ENCODE measurements at places on chromosomes 7 and 10.

GRCh38 chr10:114723991-114724715 is 66.1 kb upstream of the ABLIM1 start:
- no peak for DNase-seq

- no peak for DNase-seq
Measured at GRCh38 chr7:155448632-155449007, 9.3 kb upstream of the EN2 start.

- peak; percentile 60 for DNase-seq
Measured at GRCh38 chr10:103451091-103451813, 918 bp downstream of the CALHM2 start.

DNA sequence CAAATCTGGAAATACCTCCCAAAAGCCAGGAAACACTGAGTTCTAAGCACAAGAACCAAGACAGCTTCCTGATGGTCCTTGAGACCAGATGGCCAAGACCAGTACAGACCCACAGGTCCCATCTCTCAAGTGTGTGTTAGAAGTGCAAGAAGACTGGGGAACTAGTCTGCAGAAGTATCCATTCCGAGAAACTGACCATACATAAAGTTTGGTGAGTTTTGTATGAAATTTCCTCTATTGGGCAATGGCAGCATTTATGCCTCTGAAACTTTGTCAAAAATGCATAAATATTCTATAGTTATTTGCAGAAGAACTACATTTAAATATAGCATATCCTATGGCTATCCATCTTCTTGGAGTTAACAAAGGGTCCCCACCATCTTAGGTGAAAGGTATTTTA is 137.5 kb downstream of the LRRN3 start:
- no peak for DNase-seq

- no peak for DNase-seq
Measured at GRCh38 chr10:22597138-22597537, 117.2 kb downstream of the PIP4K2A start.

DNA sequence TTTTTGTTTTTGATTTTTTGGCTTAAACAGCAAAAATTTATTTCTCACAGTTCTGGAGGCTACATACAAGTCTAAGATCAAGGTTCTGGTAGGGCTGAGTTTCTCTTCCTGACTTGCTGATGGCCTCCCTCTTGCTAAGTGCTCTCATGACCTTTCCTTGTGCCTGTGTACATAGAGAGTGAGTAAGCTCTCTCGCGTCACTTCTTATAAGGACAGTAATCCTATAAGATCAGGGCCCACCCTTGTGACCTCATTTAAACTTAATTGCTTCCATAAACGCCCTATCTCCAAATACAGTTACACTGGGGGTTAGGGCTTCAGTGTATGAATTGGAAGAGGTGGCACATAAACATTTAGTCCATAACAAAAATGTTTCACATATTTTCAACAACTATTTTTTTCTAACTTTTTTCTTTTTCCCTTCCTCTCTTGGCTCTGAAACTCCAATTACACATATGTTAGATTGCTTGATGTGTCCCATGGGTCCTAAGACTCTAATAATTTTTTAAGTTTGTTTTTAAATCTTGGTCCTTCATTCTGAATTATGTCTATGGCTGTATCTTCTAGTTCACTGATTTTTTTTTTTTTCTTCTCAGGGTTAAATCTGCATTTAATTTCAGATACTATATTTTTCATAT is 149.8 kb downstream of the HBP1 start:
- DNase-seq, result no peak

DNA sequence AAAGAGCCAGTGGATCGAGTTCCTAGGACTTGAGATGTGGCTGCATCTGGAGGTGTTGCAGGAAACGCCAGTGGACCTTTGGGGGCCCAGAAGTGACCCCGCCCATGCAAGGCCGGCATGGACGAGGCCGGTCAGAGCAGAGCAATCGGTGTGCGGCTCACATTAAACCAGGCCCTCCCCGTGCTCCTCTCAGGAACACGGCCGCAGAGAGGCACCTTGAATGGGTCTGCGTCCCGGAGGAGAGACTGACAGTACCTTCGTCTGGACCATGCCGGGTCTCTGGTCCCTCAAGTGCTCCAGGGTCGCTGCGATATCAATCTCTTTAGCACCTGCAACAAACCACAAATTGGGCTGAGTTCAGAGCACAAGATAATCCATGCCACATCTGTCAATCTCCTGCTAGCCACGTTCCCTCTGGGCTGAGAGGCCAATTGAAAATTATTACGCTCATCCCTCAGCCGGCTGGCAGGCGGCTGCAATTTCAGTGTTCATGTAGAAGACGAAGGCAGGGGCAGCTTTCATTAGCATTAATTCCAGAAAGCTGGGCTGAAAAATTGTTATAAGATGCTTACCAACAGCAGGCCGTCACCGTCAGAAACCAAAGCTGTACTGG is 212.0 kb downstream of the DNAJB6 start:
- DNase-seq, result no peak

DNA sequence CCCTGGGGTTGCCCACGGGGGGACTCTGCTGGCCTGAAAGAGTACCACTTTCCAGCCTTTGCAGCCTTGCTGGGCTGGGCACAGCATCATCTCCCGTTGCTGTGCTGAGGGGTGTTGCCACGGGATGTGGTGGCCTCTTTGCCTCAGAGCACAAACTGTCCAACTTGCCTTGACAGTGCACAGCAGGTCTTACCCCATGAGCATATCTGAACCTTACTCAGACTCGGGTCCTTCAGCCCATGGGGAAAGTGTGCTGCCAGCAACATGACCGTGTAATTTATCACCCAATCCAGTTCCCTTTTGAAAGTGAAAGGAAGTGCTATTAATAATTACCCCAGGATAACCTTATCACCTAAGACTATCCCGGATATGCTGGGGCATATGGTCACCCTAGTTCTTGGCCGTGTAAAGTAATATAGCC is 46.8 kb downstream of the TBXAS1 start:
- no peak for DNase-seq

GRCh38 chr10:37490266-37490665 is 364.9 kb downstream of the ANKRD30A start:
- DNase-seq, result no peak

DNA sequence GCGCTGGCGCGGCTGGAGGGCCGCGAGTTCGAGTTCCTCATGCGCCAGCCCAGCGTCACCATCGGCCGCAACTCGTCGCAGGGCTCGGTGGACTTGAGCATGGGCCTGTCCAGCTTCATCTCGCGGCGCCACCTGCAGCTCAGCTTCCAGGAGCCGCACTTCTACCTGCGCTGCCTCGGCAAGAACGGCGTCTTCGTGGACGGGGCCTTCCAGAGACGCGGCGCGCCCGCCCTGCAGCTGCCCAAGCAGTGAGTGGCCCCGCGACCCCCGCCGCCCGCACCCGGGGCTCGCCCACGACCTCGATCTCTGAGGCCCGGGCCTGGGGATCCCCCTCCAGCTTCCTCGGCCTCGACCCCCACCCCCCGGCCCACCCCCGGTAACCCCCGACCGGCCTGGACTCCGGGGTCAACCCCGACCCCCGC is 537 bp downstream of the FOXK1 start:
- peak; percentile 65 for DNase-seq

DNA sequence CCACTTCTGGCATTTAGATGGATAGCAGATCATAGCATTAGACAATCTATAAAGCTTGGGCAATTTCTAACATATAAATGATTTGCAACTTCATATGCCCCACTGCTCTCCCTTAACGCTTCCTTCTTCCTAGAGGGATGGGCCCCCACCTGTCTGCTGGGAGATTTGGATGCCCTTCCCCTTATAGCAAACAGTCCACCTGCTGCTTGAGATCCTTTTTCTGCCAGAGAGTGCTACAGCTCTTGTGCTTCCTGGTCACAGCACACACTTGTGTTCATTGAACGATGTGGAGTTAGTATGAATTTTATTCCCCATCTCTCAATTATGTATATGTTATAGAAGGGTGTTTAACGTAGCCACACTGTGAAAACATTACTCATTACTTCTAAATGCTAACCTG is 10.4 kb upstream of the PCGF5 start:
- no peak for DNase-seq

GRCh38 chr7:125098377-125098970 is 168.8 kb upstream of the POT1 start:
- no peak for DNase-seq

DNA sequence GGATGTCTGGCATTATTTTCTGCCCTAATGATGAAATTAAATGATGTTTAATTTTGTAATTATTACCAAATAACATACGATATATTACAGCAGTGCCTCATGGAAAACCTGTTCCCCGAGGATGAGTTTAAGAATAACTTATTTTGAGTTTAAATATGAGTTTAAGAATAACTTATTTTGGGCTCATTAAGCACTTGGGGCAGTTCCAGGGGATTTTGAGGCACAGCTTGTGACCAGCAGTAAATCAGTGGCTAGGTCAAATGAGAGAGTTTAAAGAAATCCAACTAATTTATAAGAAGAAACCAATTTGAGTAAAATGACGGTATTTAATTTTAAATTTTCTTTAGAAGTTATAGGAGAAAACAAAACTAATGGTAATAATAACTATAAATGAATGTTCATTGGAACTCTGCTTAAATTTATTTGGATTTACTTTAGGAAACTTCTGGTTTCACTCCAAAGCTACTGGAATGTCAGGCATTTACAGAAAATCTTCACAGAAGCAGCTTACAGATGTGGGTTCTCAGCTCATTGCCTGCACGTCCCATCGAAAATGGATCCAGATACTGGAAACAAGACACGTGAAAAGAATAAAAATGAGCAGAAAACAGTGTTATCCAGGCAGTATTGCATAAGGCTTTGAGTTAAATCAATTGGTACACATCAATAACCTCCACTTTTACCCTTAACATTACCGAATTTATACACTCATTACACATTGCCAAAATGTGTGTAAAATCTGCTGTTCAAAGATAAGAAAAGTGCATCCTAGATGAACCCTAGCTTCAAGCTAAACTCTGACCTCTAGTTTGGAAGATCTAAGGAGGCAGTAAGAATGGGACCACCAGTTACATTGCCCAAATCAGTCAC is 784.5 kb upstream of the IGFBP3 start:
- no peak for DNase-seq

DNA sequence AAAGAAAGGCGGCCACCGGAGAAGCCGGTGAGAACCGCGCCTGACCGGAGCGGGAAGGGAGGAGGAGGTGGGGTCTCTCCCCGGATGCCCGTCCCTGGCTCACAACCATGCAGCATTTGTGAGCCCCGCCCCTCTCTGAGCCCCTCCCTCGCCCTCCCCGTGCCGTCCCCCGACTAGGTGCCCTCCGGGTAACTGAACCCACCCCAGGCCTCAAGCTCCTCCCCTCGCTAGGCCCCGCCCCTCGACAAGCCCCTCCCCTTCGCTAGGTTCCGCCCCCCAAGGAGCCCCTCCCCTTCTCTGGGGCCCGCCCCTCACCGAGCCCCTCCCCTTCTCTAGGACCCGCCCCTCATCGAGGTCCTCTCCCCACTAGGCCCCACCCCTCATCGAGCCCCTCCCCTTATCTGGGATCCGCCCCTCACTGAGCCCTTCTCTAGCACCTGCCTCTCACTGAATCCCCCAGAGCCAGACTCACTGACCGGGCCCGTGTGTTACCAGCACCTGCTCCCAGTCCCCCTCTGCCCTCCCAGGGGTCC is 42.2 kb upstream of the HSPB1 start:
- DNase-seq, result peak; percentile 71

DNA sequence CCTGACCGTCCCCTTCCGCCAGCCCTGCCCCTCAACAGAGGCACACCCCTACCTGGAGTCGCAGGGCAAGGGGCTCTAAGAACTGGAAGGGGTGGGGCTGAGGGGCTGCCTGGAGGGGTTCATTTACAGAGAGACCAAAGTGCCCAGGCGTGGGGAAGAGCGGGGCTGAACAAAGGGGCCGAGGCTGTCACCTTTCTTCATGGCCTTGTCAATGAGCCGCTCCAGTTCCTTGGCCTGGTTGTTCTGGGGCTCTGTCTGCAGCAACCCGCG is 2.3 kb upstream of the CLDN15 start:
- DNase-seq, result no peak

DNA sequence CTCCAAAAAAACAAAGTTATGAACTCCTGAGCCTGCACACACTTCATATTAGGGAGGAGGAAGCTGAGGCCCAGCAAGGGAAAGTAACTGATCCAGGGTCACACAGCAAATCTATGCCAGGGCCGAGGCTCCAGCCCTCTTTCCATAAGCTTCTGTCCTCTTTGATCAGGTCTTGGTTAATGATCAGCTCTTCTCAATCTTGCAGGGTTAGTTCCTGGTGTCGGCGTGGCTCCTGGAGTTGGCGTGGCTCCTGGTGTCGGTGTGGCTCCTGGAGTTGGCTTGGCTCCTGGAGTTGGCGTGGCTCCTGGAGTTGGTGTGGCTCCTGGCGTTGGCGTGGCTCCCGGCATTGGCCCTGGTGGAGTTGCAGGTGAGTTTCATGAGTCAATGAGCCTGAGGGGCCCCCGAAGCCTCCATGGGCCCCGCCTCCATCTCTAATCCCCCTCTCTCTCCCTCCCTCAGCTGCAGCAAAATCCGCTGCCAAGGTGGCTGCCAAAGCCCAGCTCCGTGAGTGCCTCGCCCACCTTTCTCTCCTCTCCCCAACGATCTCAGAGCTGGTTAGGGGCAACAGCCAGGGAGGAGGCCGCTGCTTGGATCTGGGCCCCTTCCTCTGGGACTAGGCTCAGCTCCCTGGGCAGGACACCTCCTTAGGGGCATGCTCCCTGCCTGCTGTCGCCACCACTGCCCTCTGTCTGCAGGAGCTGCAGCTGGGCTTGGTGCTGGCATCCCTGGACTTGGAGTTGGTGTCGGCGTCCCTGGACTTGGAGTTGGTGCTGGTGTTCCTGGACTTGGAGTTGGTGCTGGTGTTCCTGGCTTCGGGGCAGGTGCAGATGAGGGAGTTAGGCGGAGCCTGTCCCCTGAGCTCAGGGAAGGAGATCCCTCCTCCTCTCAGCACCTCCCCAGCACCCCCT is 23.7 kb upstream of the LIMK1 start:
- no peak for DNase-seq

- DNase-seq, result no peak
Measured at GRCh38 chr10:18683427-18683826, 24.2 kb downstream of the ARL5B start.

DNA sequence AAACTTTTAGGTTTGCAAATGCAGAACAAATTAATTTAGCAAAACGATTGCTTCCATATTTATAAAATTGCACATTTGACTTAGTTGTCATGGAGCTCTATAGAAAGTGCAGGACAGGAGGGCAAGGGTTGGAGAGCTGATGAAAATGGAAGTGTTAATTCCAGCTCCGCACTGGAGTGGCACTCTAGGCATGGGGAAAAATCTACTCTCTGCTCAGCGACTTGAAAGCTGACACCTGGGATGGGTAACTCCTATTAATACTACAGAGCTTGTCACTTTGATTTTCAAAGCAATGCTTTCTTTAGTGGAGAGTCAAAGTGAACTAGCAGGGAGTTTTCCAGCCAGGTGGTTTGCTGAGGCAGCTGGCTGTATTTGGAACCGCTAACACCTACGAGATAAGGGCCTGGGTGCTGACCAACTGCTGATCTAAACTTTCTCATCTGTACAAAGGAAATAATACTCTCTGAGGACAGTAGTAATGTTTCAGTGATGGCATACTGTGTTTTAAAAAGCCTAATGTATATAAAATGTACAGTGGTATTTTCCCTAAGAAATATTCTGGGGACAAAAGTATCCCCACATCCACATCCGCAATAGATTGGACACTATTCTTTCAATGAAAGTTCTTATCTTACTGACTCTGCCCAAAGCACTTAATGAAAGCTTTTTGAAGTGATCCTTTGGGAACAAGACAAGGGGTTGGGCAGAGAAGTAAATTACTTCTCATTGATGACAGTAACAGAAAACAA is 444.3 kb downstream of the GPAM start:
- DNase-seq, result no peak

Data from stimulated activated CD8-positive, alpha-beta memory T cell treated with anti-CD3 and anti-CD28 coated beads, Interleukin-4, amount 100 ng/mL, for 48 hours (primary cell).